Activated naive CD4-positive, alpha-beta T cell treated with anti-CD3 and anti-CD28 coated beads, Interleukin-2, amount 50 U/mL, for 16 hours (primary cell): ENCODE measurements at places on chromosomes 12 and 14.

DNA sequence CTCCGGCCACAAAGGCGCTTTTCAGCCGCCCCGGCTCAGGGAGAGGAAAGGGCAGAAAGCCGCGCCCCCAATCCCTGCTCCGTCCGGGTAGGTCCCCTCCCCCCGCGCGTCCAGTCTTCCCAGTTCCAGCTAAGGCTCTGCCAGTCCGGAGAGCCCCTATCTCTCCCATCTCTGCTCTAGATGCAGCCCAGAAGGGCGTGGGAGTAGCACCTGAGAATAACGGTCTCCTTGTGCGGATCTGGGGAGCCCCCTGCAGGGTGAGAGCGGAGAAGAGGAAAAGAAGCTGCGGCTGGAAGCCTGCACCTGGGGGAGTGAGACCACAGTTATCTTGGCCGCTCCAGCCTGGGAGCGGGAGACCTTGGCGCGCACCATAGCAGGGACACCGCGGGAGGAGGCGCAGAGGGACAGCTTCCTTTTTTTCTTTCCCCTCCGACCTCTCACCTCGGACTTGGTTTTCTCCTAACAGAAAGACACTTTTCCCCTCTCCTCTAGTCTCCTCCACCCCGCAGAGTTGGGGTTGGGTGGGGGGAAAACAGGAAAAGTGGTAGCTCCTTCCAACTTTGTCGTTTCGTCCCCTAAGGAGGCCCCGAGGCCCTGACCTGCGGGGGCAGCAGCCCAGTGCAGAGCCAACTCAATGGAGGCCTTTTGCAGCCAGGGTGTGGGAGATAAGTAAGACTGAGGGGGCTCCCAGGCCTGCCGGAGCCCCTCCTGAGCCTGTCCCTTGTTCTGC is 2.4 kb downstream of the DHH start:
- peak; percentile 77 for DNase-seq

- no peak for DNase-seq
These were observed 7.8 kb downstream of the LIMA1 start for GRCh38 chr12:50275556-50275955.

GRCh38 chr12:51900323-51900889 is 6.9 kb upstream of the ACVRL1 start:
- no peak for DNase-seq

DNA sequence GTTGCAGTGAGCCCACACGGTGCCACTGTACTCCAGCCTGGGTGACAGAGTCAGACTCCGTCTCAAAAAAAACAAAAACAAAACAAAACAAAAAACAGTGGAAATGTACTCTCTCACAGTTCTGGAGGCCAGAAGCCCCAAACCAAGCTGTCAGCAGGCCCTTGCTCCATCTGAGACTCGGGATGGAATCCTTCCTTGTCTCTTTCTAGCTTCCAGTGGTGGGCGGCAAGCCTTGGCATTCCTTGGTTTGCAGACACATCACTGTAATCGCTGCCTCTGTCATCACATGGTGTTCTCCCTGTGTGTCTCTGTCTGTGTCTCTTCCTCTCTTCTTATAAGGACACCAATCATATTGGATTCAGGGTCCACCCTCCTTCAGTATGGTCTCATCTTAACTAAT is 6.4 kb downstream of the TNS2 start:
- DNase-seq: no peak

DNA sequence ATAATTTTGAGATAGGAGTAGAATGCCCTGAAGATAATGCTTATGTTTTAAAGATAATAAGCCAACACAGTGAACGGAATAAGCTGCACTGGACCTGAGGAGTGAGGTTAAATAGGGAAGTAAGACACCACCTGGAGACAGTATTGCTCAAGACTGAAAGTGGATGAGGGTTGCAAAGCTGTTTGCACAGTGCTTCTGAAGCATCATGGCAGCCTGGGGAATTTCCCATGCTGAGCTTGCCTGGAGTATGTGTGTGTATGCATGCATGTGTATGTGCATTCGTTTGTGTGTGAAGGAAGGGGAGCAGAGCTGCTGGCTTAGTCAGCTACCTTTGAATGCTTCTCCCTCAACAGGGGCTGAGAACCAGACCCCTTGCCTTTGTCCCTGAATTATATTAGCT is 35.8 kb downstream of the BHLHE41 start:
- DNase-seq: no peak

DNA sequence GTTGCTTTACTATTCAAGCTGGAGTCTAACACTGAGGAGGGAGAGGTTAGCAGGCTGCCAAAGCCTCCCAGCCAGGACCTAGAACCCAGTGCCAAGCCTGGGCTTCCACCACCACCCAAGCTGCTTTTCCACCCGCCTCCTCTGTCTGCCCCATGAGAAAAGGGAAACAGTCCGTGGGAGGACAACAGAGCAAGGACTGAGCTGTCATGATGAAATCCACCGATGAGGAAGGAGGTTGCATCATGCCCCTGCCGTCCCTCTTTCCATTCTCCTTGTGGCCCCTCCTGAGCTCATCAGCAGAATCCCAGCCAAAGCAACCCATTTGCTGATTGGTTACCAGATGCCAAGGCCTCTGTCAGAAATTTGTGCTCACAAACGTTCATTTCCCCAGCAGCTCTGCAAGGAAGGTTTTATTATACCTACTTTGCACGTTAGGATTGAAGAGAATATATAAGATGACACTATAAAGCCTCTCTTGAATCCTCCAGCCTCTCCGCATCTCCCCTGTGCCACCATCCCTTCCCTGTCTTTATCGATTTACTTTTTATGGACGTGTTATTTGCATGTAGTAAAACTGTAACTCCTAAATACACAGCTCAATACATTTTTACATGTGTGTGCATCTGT is 6.3 kb upstream of the SERPINA1 start:
- no peak for DNase-seq

DNA sequence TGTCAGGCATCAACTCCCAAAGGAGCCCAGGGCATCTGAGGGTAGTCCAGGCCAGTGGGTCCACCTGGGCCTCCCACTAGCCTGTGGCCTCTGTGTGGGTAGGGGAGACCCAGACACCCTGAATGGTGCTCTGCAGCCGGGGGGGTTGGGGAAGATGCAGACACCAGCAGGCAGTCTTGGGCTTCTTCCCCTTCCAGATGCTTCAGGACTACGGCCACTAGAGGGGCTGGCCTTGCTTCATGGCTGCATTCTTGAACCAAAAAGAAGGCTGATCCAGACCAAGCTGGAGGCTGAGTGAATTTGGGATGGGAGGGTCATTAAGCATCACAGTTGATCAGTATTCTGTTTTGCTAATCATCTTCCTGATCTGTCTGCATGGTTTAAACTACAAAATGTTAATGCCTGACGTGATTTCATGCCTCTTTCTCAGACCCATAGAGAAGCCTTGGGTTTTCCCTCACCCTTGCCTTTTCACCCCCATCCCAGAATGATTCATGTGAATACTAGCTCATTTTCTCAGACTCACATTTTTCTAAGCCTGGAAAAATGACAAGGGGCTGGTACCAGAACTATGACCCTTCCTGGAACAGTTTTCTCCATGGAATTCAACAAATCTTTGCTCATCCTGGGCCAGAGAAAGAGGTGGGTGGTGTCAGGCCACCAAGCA is 134.2 kb downstream of the NTF3 start:
- DNase-seq: no peak

GRCh38 chr12:96247563-96247962 is 53.4 kb downstream of the ELK3 start:
- no peak for DNase-seq

DNA sequence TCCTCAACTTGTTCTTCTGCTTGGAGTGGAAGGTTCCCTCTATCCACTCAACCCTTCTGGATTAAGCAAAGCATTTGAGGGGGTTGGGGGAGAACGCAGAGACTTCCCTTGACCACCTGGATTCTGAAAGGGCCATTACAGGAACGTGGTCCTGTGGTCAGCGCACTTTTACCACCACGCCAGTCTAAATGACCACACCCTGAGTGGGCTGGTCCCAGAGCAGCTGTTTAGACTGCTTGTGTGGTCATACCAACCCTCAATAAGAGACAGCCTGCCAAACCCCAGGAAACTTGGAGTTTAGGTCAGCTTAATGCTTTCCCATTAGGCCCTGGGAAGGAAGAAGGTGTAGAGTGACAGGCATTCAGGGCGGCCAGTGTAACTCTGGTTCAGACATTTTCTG is 165.5 kb upstream of the ATP2B1 start:
- DNase-seq: no peak

DNA sequence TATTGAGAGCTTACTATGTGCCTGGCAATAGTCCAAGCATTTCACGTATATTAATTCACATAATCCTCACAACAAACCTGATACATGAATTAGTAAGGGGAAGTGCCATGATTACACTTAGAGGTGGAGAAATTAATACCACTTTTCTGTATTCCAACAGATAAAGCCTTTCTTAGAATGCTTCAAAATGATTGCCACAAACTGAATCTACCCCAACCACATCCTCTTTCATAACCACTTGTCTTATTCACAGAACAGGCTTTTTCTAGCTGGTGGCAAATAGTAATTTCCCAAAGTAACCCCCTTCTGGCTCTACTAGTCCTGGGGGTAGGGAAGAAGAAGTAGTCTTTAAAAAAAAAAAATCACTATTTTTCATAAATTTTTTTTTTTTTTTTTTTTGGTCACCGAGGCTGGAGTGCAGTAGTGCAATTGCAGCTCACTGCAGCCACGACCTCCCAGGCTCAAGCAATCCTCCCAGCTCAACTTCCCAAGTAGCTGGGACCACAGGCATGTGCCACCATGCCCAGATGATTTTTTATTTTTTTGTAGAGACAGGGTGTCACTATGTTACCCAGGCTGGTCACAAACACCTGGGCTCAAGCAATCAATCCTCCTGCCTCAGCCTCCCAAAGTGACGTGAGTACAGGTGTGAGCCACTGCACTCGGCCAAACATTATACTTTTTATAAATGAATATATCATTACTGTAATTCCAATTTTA is 59.0 kb upstream of the ARID2 start:
- DNase-seq: no peak
